Forelimb muscle (tissue), 1 donor: ENCODE measurements at places on chromosomes 1 and 21.

DNA sequence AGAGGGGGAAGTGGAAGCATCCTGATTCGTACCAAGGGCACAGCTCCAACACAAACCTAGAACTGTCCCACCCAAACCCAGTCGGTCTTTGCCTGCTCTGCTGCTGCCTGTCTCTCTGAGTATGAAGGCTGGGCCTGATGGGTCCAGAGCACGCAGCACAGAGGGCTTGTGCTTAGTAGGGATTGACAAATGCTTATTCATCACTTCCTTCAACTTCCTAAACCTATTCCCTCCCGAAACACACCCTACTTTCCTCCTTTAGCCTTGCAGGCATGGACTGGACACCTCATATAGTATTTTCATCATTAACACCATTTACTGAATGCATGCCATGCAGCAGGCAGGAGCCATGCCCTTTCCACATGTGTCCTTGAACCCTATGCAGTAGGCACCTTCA, 31.3 kb downstream of the FOXO6 start:
- no peak for DNase-seq

DNA sequence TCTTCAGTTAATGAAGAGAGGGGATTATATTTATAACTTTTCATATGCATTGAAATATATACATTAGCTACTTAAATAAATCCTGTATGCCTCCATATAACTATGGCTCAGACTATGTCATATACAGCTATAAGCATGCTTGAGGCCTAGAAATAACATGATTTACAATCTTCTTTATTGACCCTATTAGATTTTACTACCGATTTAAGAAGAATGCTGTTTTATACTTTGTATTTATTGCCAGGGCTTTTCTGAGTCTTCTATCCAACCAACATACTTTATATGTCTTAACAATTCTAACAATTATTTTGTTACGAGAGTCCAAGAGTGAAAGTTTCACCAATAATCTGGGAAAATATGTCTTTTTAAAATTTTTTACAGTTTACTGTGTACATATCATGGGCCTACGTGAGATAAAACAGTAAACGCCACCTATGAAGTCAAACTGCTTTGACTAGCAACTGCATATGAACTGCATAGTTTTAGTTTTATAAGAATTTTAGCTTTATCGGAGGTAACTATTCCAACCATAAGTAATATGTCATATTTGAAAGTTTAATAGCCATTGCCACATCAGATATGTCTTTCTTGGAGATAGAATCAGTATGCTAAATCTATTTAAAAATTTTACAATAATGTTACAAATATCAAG, 861.0 kb downstream of the USP25 start:
- no peak for DNase-seq

DNA sequence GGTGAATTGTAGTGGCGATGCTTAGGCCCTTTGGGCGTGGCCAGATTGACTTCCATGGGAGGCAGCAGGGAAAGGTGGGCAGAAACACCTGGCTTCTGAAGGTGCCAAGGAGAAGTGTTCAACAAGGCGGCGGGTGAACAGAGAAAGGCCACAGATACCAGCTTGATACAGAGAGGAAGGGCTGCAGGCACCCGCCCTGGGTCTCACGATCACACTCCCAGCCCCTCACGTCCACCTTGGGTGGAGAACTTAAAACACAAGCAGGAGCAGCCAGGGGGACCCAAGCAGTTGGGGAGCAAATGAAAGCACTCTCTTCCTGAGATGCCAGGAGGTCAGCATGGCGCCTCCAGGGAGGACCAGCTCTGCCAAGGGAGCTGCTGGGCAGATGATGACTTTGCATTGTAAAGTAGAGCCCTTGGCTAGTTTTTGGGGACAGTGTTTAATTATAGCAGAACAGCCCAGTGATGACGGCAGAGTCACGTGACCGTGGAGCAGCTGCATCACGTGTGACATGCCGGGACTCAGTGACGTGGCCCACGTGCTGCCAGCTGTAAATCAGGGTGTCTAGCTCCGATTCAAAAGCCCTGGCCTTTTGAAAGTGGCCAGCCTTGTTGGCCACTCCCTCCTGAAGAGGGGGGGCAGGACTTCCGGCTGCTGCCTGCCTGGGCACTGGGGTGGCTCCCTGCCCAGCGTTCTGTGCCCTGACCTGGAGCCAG, 19.0 kb downstream of the SLC37A1 start:
- DNase-seq = no peak

DNA sequence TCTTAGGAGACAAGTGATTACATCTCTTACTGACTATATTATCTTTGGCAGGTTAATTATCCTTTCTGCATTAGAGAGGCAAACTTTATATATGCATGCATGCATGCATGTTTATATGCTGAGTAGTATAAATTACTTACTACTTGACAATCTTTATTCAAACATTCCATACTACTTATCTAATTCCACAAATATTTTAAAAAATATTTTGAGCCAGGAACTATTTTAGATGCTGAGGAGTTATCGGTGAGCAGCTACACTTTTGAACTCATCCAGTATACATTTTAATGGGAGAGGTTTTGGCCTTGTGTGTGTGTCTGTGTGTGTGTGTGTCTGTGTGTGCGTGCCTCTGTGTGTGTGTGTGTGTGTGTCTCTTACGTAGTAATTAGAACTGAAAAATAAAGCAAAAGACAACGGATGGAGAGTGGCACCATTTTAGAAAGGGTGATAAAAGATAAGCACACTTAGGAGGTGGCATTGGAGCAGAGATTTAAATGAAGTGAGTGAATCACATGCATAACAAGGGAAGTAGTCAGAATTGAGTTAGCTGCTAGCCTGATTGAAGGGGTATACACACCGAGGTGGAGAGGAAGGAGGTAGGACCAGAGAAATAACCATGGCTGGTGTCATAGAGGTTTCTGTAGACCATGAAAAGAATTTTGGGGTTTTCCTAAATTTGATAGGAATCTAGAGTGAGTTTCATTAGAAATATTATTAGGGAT, 1488.4 kb downstream of the MRPL39 start:
- DNase-seq = no peak

GRCh38 chr1:100895540-100896480, at the start of gene SLC30A7:
Gene SLC30A7 (plus strand): TSS chr1:100896090. CDS start chr1:100896263, 173 bp downstream.
- peak; percentile 61 for DNase-seq

- no peak for DNase-seq
Observed at GRCh38 chr1:236281198-236281653, 532 bp downstream of the ERO1B start.

- DNase-seq = no peak
Observed at GRCh38 chr1:72105201-72105600, 177.1 kb downstream of the NEGR1 start.

DNA sequence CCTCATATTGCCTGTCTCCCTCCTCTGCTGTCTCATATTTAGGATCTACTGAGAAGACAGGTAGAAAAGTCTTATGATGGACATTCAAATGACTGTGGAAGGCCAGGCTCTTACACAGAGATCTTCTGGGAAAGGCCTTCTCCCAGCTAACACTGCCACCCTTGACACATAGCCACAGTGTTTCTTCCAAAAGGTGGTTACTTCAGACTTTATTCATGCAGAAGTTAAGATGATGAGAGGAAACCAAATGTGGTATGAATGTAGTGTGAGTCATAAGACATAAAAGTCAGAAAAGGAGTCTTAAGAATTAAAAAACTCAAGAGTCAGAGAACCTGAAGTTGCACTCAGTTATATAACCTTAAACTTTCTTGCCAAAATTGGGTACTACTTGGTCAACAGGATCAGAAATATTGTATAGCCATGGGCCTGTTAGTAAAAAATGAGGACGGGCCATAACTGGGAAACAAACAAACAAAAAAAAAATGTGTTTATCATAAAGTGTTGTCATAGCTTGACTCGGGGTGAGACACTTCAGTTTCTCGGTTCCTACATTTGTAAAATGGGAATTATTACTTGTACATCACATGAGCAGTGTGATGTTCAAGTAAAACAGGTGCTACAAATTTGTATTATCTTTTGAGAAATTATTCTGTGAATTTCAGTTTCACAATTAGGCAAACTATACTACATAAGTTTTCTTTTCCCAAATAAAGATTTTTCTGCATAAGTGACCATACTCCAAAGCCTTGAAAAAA, 1.2 kb upstream of the DENND1B start:
- no peak for DNase-seq

- peak; percentile 16 for DNase-seq
Observed at GRCh38 chr21:33362044-33362555, 37.3 kb downstream of the IFNAR1 start.

DNA sequence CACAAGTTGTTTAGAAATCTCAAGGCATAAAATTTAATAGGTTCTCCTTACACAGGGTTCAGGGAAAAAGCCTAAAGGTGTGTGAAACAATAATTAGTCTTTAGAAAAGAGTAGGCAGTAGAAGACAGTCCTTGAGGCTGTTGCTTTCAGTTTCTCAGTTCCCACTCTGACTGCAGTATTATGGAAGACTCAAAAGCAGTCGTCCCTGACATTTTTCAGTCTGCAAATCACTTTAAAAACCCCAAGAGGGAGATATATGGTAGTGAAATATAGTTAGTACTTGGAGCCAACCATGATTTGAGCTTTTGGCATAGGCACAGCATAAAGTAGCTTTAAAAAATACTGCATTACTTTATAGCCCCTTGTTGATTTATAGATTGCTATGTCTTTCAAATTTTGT, 299.7 kb downstream of the OLFM3 start:
- peak; percentile 8 for DNase-seq

- no peak for DNase-seq
Observed at GRCh38 chr1:52427152-52427551, 22.8 kb downstream of the PRPF38A start.

DNA sequence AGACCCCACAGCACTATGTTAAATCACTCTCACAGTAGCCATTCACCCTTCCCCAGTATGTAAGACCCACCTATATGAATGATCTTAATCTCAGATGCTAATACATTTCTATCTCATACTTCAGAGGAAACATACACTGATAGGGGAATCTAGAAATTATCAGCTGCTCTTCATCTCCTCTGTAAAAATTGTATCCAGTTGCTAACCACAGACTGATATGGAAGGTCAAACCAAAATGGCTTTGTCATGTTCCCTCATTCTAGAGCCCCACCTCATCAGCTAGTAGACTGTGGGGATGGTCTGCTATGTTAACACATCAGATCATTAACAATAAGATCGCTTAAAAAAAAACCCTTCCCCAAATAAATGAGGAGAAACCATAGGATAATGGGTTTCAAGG, 71.7 kb downstream of the UBR4 start:
- DNase-seq = no peak

GRCh38 chr1:167344615-167345385, 124.1 kb downstream of the POU2F1 start:
- DNase-seq = no peak

DNA sequence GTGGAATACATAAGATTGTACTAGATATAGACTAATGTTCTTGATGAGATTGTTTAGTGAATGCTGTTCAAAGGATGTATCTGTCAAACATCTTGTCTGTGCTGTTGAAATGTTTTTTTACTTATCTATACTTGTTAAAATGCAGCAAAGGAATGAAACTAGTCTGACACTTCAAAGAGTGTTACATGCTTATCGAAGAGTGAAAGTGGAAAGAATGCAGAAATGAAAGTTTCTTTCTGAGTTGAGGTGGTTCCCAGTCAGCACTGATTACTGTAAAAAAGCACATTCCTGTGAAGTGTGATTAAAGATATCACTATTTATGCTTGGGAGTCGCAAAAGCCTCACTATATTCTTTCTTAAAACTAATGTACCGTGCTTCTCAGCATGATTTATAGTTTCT, 1225.2 kb downstream of the NCAM2 start:
- no peak for DNase-seq

DNA sequence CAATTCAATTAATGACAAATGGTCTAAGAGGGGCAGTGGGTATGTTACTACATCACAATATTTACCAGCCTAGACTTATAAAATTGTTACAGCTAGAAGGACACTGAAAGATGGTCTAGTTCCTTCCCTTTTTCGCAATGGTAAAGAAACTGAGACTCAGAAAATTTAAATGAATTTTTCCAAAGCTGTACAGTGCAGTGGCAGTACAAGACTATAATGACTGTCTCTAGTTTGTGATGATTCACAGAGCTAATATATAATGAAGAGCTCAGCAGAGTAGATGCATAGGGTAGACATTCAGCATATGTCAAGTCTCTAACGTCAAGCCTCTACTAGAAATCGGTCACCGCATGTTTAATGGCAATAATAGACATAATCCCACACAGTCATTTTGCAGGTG, 4.6 kb downstream of the PLPP3 start:
- no peak for DNase-seq

DNA sequence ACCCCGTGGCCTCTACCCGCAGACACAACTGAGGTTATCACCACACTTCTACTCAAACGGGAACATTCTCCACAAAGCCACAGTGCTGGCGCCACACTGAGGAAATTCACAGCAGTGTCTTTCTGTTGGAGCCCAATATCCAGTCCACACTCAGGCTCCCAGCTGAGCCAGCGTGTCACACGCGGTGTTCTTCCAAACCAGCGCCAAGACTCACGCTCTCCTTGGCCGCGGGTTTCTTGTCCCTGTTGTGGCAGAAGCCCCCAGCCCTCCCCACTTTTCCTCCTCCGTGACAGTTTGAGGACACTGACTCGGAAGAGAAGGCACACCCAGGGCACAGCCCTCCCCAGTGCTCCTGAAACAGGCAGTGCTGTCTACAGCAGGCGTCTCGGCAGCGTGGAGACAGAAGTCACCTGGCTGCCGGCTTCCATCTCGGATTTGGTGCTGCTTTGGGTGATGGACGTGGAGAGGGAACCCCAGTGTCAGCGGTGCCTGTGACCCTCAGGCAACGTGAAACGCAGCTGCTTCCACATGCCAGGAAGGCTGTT, 35.4 kb upstream of the AGPAT3 start:
- DNase-seq = no peak
